Activated CD4-positive, alpha-beta T cell treated with anti-CD3 and anti-CD28 coated beads, Interleukin-2, Interleukin-4, amounts not matched to agents 100 ng/mL and 50 ng/mL, durations not matched to agents 16 hours and 8 hours (primary cell): ENCODE measurements at places on chromosomes 4 and X.

GRCh38 chrX:69024931-69025330 lies 140.3 kb downstream of the PJA1 start:
- no peak for DNase-seq

DNA sequence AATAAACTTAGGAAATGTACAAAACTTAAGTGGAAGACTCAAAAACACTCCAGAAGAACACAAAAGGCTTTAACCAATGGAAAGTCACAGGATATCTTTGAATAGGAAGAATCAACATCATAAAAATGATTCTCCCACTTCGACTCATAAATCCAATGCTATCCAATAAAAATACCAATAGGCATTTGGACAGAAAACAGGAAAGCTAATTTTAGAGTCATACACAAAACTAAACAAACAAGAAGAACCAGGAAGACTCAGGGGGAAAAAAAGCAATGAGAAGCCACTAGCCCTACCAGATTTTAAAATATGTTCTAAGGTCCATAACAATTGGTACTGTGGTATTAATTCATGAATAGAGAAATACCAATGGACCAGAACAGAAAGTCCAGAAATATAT lies 28.2 kb downstream of the SLC9A7 start:
- DNase-seq = no peak

- no peak for DNase-seq
Observed at GRCh38 chr4:712916-713632, 7.4 kb downstream of the PCGF3 start.

DNA sequence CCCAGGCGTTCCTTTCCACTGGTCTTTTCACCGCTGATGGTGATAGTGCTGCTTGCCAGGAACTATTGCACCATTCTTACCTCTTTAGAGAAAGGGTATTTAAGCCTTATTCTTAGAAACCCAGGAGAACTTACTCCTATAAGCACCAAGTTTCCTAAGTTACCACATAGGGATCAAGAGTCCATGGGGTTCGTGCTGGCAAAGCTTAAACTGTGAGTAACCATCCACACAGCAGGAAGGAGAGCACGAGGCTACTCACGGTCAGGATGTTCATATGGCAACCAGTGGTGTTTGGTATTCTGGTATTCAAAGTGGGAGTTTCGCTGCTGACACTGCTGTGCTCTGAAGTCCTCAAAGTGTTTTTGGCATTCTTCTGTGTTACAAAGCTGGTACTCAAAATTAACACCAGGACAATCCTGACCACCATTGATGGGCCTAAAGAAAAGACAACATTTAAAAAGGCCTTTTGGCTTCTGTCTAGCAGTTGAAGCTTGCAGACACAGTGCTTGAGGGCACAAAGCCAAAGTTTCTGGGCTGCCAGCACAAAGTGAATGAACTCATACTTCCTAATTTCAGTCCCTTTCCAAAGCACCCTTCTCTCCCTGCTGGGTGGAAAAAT lies 256.9 kb downstream of the ADAMTS3 start:
- no peak for DNase-seq

- DNase-seq = no peak
Observed at GRCh38 chr4:41853973-41854372, 81.3 kb upstream of the TMEM33 start.

DNA sequence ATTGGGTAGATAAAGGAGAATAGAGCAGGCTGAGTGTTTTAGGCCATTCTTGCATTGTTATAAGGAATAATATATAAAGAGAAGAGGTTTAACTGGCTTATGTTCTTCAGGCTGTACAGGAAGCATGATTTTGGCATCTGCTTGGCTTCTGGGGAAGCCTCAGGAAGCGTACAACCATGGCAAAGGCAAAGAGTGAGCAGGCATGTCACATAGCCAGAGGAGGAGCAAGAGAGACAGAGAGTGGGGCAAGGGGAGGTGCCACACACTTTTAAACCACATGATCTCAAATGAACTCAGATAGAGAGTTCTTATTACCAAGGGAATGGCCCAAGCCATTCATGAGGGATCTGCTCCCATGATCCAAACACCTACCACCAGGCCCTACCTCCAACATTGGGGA lies 4.4 kb upstream of the METTL14 start:
- DNase-seq = no peak

GRCh38 chrX:2841537-2841936 lies 12.8 kb downstream of the GYG2 start:
- DNase-seq = no peak

DNA sequence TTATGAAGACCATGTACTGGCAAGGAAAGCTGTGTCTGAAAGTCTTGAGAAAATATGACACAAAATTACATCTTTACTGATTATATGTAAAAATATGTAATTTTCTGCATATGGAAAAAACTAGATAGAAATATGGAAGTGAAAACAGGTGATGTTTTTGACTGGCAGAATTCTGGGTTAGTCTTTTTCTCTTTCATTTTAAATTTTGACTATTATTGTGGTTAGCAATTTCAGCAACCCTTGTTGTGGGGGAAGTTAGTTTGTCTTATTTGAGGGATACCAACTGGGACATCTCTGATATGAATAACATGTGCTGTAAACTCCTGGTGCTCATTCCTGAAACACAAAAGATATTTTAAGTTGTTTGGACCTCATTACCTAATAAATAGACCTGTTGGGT lies 49.9 kb upstream of the CPEB2 start:
- no peak for DNase-seq

DNA sequence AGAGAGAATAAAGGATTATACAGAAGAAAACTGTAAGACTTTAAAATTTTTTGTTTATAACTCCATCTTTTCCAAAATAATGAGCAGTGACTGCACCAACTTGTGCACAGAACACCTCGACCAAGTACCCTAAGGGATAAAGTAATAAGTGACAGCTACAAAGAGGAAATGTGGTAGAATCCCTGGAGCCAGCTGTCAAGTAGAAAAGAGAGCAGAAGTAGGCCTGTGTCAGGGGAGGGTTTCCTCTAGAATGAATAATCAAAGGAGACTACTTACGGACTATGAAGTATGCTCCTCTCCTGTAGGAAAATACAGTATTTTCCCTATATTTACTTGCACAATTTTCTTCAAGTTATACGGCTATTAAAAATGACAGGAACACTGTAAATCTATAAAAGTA lies 1.2 kb downstream of the EIF1AX start:
- DNase-seq = peak; percentile 12

- no peak for DNase-seq
Observed at GRCh38 chr4:17327591-17327990, 184.3 kb downstream of the QDPR start.

GRCh38 chr4:165520086-165520485 lies 141.3 kb downstream of the CPE start:
- DNase-seq = no peak

GRCh38 chr4:118171381-118171780 lies 137.1 kb downstream of the NDST3 start:
- DNase-seq = no peak

GRCh38 chr4:55671667-55672066 lies 35.6 kb upstream of the NMU start:
- no peak for DNase-seq

GRCh38 chr4:52863324-52863723 lies 1.2 kb downstream of the RASL11B start:
- no peak for DNase-seq

DNA sequence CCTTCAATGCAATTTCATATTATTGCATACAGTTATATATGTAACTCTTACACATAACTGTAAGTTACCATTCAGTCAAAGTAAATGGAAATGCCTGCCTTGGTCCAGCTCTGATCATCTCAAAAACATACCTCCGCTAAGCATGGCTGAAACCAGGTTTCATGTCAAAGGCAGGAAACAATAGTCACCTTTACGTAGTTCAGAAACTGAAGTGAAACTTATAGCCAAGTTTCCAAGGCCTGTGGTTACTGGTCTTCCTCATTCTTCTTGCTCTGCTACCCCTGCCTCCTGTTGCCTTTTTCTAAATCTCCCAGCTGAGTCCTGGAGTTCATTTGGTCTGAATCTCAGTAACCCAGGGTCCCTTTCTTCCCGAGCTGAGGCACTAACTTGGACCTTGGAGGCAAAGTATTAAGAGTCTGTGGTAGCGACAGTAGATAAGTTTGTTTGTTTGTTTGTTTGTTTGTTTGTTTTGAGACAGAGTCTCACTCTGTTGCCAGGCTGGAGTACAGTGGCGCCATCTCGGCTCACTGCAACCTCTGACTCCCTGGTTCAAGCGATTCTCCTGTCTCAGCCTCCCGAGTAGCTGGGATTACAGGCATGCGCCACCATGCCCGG lies 30.8 kb downstream of the DAPP1 start:
- DNase-seq = peak; percentile 77

DNA sequence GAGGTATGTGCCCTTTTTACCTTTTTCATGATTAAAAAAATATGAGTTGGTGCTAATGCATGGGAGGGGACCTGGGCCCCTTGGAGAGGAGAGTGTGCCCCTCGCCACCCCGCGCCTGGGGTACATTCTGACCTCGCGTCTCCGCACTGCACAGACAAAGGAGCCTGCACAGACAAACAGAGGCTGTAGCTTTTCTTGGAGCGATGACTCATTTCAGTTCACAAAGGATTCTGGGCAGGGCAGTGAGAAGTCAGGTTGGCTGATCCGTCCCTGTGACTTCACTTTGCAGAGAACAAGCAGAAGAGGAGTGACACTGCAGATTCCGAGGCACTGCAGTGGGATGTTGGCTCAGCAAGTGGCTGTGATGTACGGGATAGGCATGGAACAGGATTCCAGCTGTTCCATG lies 82.9 kb downstream of the STOX2 start:
- peak; percentile 5 for DNase-seq
